ENCODE measurements at places on chromosomes 2 and 18.

- DNase-seq, result no peak
Observed at GRCh38 chr2:72750977-72751639, 74.7 kb downstream of the EXOC6B start.

GRCh38 chr2:63436488-63436887 is 151.8 kb downstream of the WDPCP start:
- no peak for DNase-seq

DNA sequence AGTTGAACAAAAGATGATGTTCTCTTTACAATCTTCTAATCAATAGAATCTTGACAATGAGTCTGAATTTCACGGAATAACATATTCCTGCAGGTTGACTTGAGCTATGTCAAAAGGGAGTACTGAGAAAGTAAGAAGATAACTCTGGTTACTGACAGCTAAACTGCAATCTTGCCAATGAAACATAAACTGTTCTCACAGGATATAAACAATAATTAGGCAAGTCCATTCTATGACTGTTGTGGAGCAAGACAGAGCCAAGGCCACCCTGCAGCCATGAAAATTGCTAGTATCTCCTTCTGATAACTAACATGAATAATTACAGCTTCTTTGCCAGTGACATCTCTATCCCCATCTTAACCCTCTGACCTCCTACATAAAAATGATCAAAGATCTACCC is 6.3 kb upstream of the RPRD1A start:
- DNase-seq, result no peak

DNA sequence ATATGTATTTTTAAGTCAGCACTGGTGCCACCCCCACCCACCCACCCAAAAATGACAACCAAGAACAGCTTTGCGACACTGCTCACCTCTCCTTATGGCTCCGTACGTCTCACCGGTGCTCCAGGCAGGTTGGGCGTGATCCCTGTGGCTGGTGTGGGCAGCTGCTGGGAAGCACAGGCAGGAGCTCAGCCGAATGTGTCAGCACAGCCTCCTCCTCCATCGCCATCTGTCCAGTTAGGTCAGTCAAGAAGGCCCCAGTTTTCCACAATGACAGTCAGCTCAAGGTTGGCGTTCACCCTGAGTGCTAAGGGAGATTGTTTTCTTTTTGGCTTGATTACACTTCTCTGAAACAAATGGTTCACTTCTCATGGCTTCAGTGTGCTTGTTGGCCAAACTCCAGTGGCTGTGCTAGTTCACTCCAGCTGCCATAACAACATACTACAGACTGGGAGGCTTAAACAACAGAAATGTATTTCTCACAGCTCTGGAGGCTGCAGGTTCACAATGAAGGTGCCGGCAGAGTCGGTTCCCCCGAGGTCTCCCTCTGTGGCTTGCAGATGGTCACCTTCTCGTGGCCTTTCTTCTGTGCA is 30.2 kb downstream of the AMER3 start:
- DNase-seq, result no peak

GRCh38 chr2:64289251-64289650 is 145.0 kb upstream of the PELI1 start:
- DNase-seq, result no peak

GRCh38 chr2:60549928-60550177 is 3.6 kb downstream of the BCL11A start:
- peak; percentile 39 for DNase-seq

- no peak for DNase-seq
Observed at GRCh38 chr2:241850544-241851324, 8.0 kb downstream of the PDCD1 start.

DNA sequence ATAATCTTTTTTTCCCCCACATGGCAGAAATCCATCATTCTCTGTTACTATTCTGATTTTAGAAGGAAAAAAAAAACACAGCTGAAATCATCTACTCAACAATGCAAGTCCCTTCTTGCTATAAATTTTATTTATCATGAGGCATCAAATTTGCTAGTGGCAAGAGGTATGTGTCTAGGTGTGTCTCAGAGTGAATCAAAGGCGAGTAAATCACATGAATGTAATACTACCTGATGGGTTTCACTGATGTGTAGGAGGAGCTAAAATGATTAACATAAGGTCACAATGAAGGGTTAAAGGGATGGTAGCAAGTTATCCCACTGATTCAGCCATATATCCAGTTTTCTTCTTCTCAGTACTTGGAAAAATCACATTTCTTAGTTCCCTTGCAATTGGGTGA is 24.5 kb upstream of the PELI1 start:
- no peak for DNase-seq

GRCh38 chr2:107992069-107992468 is 5.7 kb downstream of the SLC5A7 start:
- DNase-seq, result no peak

- no peak for DNase-seq
Observed at GRCh38 chr2:30300122-30300455, 68.8 kb downstream of the LBH start.

GRCh38 chr2:199278099-199278498 is 179.6 kb downstream of the SATB2 start:
- DNase-seq, result no peak

- no peak for DNase-seq
Observed at GRCh38 chr2:37625156-37625555, 46.3 kb downstream of the CDC42EP3 start.

- no peak for DNase-seq
Observed at GRCh38 chr2:219642069-219642454, 14.6 kb downstream of the SLC4A3 start.

GRCh38 chr18:3117493-3118192 is 102.1 kb downstream of the MYOM1 start:
- no peak for DNase-seq

- DNase-seq, result no peak
Observed at GRCh38 chr2:149132901-149133300, 94.4 kb downstream of the LYPD6B start.
